DMS53 (cell line): ENCODE measurements at places on chromosomes 4 and X.

- peak; percentile 97 for DNase-seq
Measured at GRCh38 chr4:13705521-13706041, 78.1 kb upstream of the BOD1L1 start.

- DNase-seq: no peak
Measured at GRCh38 chrX:150475461-150475860, 93.0 kb upstream of the MTM1 start.

DNA sequence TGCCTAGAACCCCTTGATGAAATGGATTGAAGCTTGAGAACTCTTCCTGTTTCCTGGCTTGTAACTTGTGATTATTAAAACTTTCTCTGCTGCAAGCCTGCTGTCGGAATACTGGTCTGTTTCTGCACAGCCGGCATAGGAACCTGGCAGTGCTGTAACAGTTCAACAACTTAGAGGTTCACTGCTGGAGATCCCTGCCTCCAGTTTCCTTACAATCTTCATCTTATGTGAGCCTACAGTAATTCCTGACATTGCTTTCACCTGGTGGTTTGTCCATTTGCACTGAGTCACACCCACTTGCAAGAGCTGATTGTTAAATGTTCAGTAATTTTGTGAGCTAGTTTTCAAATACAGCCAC lies 1.3 kb upstream of the SEPSECS start:
- peak; percentile 38 for DNase-seq

DNA sequence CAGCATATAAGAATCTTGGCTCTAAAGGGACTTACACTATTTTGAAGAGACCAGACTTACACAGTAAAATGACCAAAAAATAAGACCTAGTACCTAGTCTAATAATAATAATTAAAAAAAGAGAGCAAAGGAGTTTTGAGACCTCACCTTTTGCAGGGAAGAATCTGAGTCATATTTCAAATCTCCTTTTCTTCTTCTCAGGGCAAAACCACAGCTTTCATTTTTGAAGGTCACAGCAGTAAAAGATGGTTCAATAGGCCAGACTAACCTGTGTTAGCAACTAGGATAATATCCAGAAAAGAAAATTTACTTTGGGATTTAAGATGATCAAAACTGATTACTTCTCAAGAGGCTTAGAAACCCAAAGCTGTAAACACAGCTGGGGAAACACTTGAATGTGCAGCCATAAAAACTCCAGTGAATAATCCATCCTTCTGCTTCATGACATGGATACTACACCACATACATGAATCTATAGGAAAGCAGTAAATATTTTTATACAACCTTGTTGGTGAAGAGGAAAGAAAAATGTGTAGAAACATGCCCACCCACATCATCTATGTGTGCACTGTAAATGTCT lies 25.9 kb upstream of the LNX1 start:
- DNase-seq: peak; percentile 83

GRCh38 chr4:128608006-128608405 lies 201.5 kb upstream of the JADE1 start:
- DNase-seq: no peak
